ENCODE measurements at places on chromosomes 4 and X.

DNA sequence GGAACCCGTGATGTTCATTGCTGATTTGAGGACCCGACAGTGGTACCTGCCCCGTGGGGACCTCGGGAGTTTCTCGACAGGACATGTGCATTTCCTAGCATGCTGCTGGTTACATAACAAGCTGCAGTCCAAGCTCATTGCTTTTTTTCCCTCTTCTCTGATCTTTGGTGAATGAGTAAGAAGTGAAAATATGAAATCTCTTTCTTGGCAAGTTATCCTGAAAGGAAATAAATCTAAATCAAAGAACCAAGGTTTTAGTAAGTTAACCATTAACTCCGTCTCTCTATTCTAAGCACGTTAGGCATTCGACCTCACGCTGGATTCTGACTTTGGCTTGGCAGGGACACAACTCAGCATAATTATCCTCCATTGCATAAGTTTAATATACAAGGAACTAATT lies 86.6 kb downstream of the STK32B start:
- DNase-seq, result no peak

GRCh38 chr4:168585168-168586091 lies 88.6 kb downstream of the PALLD start:
- peak; percentile 31 for DNase-seq

GRCh38 chr4:48683784-48684666 lies 96.1 kb downstream of the FRYL start:
- peak; percentile 88 for DNase-seq

- DNase-seq, result no peak
These were observed 38.4 kb downstream of the FAM193A start for GRCh38 chr4:2574863-2575262.

DNA sequence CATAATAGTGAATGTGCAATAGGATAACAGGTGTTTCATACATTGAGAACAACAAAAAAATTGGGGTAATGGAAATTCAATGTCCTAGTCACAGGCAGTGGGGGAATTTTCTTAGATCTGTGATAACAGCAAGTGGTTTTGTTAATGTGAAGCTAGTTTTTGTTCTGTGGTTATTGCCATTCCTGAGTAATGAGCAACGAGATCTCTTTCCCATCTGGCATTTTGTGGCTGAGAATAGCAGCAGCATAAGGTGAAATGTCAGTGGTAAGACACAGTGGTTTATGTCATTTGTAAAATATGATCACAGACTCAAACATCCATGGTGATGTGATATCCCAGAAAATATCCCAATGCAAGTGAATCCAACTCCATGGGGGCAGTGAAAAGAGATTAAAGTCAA lies 497.5 kb downstream of the KCNIP4 start:
- DNase-seq, result no peak

- DNase-seq, result no peak
These were observed 8.5 kb upstream of the CTAG2 start for GRCh38 chrX:154661899-154662298.

- DNase-seq, result no peak
These were observed 149.7 kb downstream of the PTTG2 start for GRCh38 chr4:38109896-38110295.

- DNase-seq, result no peak
These were observed 25.9 kb downstream of the COL25A1 start for GRCh38 chr4:109276482-109277095.

All from hematopoietic multipotent progenitor cell treated with erythropoietin and hydrocortisone succinate and interleukin-3 and kit ligand, for 8 days (in vitro differentiated cells).